ENCODE measurements at places on chromosomes 5 and 9.

- no peak within 1 kb of the TSS for H3K4me3 ChIP-seq
- H3K36me3 ChIP-seq: no peaks in the 10 kb centered on the region
- H3K27me3 ChIP-seq: peaks cover 10% of the 10 kb centered on the region
- H3K4me1 ChIP-seq: no peaks in the 10 kb centered on the region
- DNase-seq: no peak
Measured at GRCh38 chr5:38258319-38259061, at the start of gene EGFLAM. TSS of gene EGFLAM (plus strand) at chr5:38258559. CDS start at chr5:38258755, 196 bp downstream.

DNA sequence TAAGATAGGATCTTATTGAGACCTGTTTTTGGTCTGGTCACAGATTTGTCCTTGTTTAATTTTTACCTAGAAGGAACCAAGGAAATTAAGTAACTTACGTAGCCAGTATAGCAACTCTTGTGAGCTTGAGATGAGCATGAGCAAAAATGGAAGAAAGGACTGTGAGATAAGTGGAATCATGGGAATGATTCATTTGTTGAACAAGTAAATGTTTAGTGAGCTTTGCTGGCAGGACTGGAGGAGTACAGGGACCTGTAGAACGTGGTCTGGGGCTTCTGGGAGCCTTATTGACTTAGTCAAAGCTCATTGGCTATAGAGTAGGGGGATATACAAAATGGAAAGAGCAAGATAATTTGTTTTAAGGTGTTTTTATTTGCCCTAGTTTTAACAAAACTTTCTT lies 3.0 kb downstream of the RAD23B start:
- H3K4me3 ChIP-seq: peak overlapping the region; percentile 12
- no peak for DNase-seq
- H3K36me3 ChIP-seq: no peaks in the 10 kb centered on the region
- no peak overlapping the region for H3K27ac ChIP-seq

DNA sequence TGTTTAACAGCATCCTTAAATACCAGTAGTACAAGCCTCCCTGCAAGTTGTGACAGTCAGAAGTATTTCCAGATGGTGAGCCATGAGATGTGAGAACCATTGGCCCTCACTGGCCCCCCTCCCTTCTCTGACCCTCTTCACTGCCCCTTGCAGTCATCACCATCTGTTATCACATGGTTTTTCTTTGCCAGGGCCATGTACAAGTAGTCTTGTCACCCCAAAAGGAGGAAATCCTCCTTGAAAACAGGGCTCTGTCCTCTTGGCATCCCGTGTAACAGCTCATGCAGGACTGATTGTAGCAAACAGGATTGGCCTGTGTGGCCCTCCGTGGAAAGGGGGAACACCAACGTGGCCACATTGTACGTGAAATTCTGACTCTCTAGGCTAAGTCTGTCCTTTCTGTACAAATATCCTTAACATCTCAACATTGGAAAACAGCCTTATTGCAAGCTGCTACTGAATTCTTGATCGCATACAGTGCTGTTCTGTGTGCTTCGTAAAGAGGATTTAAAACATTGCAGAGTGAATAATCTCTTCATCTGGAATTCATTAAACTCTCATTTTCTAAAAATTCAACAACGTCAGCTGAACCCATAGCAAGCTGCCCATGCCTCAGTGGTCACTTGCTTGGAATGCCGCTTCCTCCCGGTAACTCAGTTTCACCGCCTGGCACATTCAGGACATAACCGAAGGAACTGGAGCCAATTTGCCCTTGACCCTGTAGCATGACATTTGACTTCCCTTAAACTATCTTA lies 171.7 kb downstream of the ATPSCKMT start:
- H3K4me1 ChIP-seq: no peaks in the 10 kb centered on the region
- no peaks in the 10 kb centered on the region for H3K36me3 ChIP-seq
- H3K27ac ChIP-seq: no peak overlapping the region
- DNase-seq: no peak

DNA sequence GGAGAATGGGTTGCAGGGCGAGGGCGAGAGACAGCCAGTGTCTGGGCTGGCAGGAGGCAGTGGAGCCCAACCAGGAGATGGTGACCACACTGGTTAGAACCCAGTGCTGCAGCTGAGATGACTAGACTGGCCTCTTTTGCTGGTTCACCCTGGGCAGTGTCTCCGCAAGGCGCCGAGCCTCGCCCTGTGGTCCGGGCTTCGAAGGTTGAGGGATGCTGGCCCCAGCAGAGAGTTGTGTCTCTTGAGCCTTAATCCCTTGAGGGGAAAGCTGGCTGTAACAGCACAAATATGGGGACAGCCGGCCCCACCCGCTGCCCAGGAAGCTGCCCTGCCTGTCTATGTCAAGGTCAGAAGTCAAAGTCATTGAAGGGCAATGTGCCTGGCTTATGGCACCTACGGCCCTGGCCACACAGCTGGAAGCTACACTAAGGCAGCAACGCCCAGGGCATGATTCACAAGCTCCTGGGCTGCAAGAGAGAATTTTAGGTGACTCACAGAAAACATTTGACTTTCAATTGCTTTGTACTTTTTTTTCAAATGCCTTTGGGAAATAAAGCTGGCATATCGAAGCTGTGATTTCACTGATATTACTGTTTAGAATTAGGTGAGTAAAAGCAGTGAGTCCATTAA lies 33.3 kb downstream of the NKX2-5 start:
- no peak for DNase-seq
- H3K4me3 ChIP-seq: no peak overlapping the region
- no peaks in the 10 kb centered on the region for H3K27me3 ChIP-seq
- H3K4me1 ChIP-seq: no peaks in the 10 kb centered on the region
- no peaks in the 10 kb centered on the region for H3K36me3 ChIP-seq

DNA sequence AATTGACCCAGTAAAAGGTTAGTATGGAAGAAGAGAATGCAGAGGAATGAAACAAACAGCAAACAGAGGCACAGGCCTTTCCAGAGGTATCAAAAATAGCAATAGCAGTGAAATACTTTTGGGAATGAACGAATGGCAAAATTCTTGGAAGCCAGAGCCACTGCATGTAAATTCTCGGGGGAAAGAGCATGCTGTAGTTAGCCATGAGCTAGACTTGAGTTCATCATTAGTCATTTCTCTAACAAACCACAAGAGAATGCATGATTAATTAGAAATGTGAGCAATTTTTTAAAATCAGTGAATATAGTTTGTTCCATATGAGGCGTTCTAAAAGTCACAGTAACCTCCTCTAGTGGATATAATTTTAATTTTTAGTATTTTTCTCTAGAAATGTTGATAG lies 170.3 kb upstream of the PRR16 start:
- no peak overlapping the region for H3K27ac ChIP-seq
- no peak for DNase-seq
- no peaks in the 10 kb centered on the region for H3K27me3 ChIP-seq
- H3K36me3 ChIP-seq: no peaks in the 10 kb centered on the region
- no peak overlapping the region for H3K4me3 ChIP-seq

- no peaks in the 10 kb centered on the region for H3K4me1 ChIP-seq
- H3K36me3 ChIP-seq: no peaks in the 10 kb centered on the region
Measured at GRCh38 chr9:123121457-123121856, 88.0 kb downstream of the GPR21 start.

GRCh38 chr9:130451004-130451390 lies 6.2 kb downstream of the ASS1 start:
- DNase-seq: no peak
- H3K36me3 ChIP-seq: no peaks in the 10 kb centered on the region
- H3K27ac ChIP-seq: no peak overlapping the region
- H3K4me1 ChIP-seq: no peaks in the 10 kb centered on the region
- no peak overlapping the region for H3K4me3 ChIP-seq

GRCh38 chr5:93993161-93993560 lies 251.8 kb upstream of the POU5F2 start:
- no peak overlapping the region for H3K27ac ChIP-seq
- H3K36me3 ChIP-seq: no peaks in the 10 kb centered on the region
- H3K4me3 ChIP-seq: no peak overlapping the region
- DNase-seq: no peak

GRCh38 chr9:17837965-17838364 lies 259.1 kb downstream of the SH3GL2 start:
- H3K27me3 ChIP-seq: no peaks in the 10 kb centered on the region
- no peak overlapping the region for H3K27ac ChIP-seq
- H3K4me1 ChIP-seq: no peaks in the 10 kb centered on the region
- no peak for DNase-seq
- no peaks in the 10 kb centered on the region for H3K36me3 ChIP-seq

DNA sequence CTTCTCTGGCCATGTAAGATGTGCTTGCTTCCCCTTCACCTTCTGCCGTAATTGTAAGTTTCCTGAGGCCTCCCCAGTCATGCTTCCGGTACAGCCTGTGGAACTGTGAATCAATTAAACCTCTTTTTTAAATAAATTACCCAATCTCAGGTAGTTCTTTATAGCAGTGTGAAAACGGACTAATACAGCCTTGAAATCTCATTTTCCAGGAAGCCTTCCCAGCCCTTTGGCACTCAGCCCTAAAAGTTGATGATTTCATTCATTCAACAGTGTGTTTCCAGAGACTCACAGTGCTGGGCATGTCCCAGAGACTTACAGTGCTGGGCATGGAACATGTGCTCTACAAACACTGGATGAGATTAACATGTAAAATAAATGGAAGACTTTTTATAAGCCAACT lies 135.8 kb downstream of the DCP2 start:
- H3K4me3 ChIP-seq: no peak overlapping the region
- H3K4me1 ChIP-seq: no peaks in the 10 kb centered on the region
- H3K27me3 ChIP-seq: peaks cover 2% of the 10 kb centered on the region
- no peak overlapping the region for H3K27ac ChIP-seq

- H3K27ac ChIP-seq: no peak overlapping the region
- no peak for DNase-seq
- no peaks in the 10 kb centered on the region for H3K36me3 ChIP-seq
- H3K27me3 ChIP-seq: no peaks in the 10 kb centered on the region
- no peak overlapping the region for H3K4me3 ChIP-seq
Measured at GRCh38 chr9:120383611-120383998, 196.4 kb downstream of the CDK5RAP2 start.

GRCh38 chr5:107546719-107547118 lies 124.0 kb downstream of the EFNA5 start:
- no peaks in the 10 kb centered on the region for H3K27me3 ChIP-seq
- no peak for DNase-seq
- no peaks in the 10 kb centered on the region for H3K36me3 ChIP-seq
- H3K4me1 ChIP-seq: no peaks in the 10 kb centered on the region
- H3K4me3 ChIP-seq: no peak overlapping the region

DNA sequence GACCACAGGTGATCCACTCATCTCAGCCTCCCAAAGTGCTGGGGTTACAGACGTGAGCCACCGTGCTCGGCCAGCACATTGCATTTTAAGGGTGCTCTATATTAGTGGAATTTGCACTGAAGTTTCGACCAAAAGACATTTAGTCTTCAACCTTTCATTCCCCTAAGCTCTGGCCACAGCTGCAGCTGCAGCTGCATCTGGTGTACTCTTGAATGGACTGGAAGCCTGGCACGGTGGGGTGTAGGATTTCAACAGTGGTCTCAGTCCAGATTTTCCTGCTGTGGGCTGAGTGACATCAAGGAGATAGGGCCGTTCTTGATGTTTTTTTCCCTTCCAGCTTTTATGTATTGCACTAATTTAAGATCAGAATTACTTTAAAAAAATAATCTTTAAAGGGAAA lies 255.2 kb downstream of the PDZD2 start:
- H3K27ac ChIP-seq: no peak overlapping the region
- no peaks in the 10 kb centered on the region for H3K4me1 ChIP-seq
- no peaks in the 10 kb centered on the region for H3K27me3 ChIP-seq
- no peaks in the 10 kb centered on the region for H3K36me3 ChIP-seq
